SK-N-SH (cell line): ENCODE measurements at places on chromosomes 7 and 10.

- H3K27ac ChIP-seq, result no peak overlapping the region
- H3K4me3 ChIP-seq, result no peak overlapping the region
- no peaks in the 10 kb centered on the region for H3K36me3 ChIP-seq
- no peaks in the 10 kb centered on the region for H3K27me3 ChIP-seq
Observed at GRCh38 chr10:36195364-36195763, 553.3 kb upstream of the FZD8 start.

DNA sequence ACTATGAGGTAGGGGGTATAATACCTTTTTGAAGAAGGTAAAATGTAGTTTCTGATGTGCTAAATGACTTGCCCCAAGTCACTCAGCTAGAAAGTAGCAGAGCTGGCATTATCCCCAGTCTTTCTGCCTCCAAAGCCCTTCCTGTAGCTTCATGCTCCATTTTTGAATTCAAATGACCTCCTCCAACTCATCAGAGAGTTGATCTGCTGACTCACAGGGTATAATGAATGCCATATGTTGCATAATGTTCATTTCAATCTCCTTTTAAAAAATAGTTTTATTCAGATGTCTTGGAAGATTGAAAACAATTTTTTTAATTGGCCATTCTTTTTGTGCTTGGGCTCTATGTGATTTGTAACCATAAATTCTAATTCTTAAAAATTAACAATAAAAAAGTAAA lies 272.8 kb upstream of the IMMP2L start:
- no peaks in the 10 kb centered on the region for H3K36me3 ChIP-seq
- DNase-seq, result peak; percentile 53
- H3K4me3 ChIP-seq, result no peak overlapping the region

- no peak overlapping the region for H3K27ac ChIP-seq
- DNase-seq, result no peak
- no peaks in the 10 kb centered on the region; the same call in 1 of the 2 replicates for H3K36me3 ChIP-seq
- no peaks in the 10 kb centered on the region for H3K27me3 ChIP-seq
- H3K4me1 ChIP-seq, result peaks cover 40% of the 10 kb centered on the region
- H3K4me3 ChIP-seq, result no peak overlapping the region
Observed at GRCh38 chr10:29595636-29596225, 39.0 kb downstream of the SVIL start.

GRCh38 chr10:69383558-69383957 lies 33.2 kb downstream of the TACR2 start:
- H3K36me3 ChIP-seq, result peaks cover 49% of the 10 kb centered on the region
- no peak overlapping the region for H3K4me3 ChIP-seq
- H3K27ac ChIP-seq, result no peak overlapping the region
- no peak for DNase-seq
- H3K4me1 ChIP-seq, result peaks cover 17% of the 10 kb centered on the region

- no peak for DNase-seq
- H3K4me1 ChIP-seq, result peaks cover 5% of the 10 kb centered on the region
- H3K27me3 ChIP-seq, result no peaks in the 10 kb centered on the region
- H3K36me3 ChIP-seq, result peaks cover 6% of the 10 kb centered on the region; the same call in 1 of the 2 replicates
- H3K4me3 ChIP-seq, result no peak overlapping the region
Observed at GRCh38 chr7:111910656-111911055, 295.5 kb downstream of the DOCK4 start.

GRCh38 chr7:39892361-39892760 lies 57.7 kb upstream of the CDK13 start:
- H3K27ac ChIP-seq, result no peak overlapping the region
- H3K4me3 ChIP-seq, result no peak overlapping the region
- H3K36me3 ChIP-seq, result no peaks in the 10 kb centered on the region
- H3K27me3 ChIP-seq, result peaks cover 18% of the 10 kb centered on the region; the same call in 1 of the 2 replicates
- no peak for DNase-seq
